NCI-H2227 treated with DMSO at 0.1 percent for 48 hours (cell line): ENCODE measurements at places on chromosomes 6 and 20.

GRCh38 chr6:94683409-94683808, 893.9 kb upstream of the MANEA start:
- no peak for DNase-seq

DNA sequence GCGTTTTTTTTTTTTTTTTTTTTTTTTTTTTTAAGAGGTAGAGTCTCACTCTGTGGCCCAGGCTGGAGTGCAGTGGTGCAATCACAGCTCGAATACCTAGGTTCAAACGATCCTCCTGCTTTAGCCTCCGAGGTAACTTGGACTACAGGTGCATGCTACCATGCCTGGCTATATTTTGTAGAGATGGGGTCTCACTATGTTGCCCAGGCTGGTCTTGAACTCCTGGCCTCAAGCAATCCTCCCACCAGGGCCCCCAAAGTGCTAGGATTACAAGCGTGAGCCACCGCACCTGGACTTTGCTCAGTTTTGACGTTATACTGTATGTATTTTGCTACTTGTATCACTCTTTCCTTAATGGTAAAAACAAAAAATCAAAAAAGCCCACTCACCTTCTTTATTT, 101.5 kb upstream of the ZNFX1 start:
- no peak for DNase-seq

- no peak for DNase-seq
These were observed 233.2 kb downstream of the LRFN2 start for GRCh38 chr6:40353967-40354452.

GRCh38 chr6:164130151-164130550, 715.6 kb downstream of the QKI start:
- no peak for DNase-seq

DNA sequence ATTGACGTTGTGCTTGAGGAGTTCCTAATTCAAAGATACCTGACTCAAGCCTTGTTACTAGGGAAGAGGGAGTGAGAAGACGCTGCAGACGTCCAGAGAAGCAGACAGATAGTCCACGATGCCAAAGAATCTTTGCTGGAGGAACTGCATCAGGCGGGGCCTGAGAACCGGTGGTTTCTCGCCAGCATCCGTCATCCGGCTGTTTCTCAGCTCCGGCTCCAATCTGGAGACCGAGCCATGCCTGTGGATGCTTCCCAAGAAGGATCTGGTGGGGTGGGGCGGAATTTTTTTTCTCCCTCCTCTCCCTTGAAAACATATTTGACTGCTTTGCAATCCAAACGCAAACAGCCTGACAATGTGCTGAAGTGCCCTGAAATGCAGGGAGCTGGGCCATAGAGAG, 125.8 kb upstream of the SRSF6 start:
- DNase-seq = no peak

- no peak for DNase-seq
These were observed 87.9 kb downstream of the THBS2 start for GRCh38 chr6:169165561-169166300.

GRCh38 chr20:41142919-41143318, 5.6 kb downstream of the PLCG1 start:
- no peak for DNase-seq

- DNase-seq = no peak
These were observed 55.2 kb upstream of the CDKAL1 start for GRCh38 chr6:20479060-20479459.
